Esophagus mucosa (tissue), 1 donor: ENCODE measurements at places on chromosomes 3 and 15.
A peak's percentile ranks its signal among the peaks of the same experiment; 100 is the strongest.

DNA sequence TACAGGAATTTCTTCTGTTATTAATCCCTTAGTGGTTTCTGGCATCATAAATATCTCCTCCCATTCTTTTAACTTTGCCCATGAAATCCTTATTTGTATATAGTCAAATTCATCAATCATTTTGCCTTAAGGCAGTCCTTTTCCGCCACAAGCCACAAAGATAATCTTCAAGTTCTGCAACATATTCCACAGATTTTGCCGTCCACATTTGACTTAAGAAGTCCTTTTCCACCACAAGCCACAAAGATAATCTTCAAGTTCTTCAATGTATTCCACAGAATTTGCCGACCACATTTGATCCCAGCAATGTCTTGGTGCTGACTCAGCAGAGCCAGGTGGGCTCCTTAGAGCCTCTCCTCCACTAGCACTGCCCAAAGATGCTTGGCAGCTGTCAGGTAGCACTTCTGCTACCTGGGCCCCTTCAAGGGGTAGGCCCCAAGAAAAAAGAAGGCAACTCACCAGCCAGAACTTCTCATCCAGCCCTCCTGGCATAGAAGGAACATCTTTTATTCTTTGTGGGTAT lies 35.0 kb downstream of the SEC22C start:
- no peak for ATAC-seq

DNA sequence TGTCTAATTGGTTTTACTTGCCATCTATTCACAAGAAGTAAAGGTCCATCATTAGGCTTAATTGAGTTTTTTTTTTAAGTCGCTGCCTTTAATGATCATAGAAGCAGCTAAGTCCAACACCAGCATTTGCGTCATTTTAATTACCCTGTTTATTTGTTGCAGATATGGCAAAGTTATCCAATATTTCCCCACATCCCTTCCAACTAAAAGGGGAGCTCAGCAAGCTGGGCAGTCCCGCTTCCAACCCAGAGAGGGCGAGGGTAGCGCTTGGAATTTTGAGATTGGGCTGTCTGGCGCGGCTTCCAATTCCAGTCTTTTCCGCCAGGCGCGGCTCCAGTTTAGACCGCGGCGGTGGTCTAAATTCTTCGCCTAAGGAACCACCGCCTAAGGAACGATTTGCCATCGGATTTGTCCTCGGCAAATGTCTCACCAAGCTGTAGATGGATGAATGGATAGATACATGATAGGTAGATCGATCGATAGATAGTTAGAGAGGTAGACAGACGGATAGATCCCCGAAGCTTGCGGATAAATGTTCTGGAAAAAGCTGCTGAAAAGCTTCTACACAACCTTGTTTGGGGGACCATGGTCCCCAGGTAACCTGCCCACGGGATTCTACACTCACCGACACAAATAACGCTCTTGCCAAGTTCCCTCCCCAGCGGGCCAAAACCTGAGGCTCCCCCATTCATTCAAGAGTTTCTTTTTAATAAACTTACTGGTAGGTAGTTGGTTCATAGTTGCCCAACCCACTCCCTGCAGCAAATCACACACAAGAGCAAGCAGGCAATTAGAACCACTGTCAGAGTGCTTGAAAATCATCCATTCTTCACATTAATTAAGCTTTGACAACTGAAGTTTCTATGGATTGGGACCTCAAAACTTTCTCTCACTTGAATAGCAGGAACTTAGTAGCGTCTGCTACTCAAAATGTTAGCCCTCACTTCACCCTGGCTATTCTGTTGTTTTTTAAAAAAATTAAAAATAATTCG lies 49.1 kb downstream of the ZIC4 start:
- no peak for ATAC-seq

- ATAC-seq = no peak
Observed at GRCh38 chr3:152559246-152559645, 275.7 kb upstream of the P2RY1 start.

DNA sequence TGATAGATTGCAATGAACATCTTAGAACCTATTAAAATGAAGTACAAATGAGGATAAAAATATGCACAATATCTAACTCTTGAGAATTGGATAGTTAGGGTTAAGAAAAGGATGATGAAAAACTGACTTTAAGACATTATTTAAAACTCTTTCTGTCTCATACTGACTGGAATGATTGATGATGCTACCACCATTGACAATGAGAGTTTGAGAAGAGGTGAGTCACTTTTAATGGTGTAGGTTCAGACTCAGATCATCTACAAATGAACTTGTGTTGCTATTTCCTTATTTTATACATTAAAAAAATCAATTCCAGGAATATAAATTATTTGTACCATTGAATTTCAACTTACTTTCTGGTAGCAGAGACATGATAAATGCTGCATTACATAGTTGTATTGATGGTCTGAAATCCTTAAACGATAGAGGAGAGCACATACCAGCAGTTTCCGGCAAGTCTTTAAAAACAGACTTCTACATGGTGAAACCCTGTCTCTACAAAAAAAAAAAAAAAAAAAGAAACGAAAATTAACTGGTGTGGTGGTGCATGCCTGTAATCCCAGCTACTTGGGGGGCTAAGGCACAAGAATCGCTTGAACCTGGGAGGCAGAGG lies 409.0 kb downstream of the OTOL1 start:
- ATAC-seq = no peak

DNA sequence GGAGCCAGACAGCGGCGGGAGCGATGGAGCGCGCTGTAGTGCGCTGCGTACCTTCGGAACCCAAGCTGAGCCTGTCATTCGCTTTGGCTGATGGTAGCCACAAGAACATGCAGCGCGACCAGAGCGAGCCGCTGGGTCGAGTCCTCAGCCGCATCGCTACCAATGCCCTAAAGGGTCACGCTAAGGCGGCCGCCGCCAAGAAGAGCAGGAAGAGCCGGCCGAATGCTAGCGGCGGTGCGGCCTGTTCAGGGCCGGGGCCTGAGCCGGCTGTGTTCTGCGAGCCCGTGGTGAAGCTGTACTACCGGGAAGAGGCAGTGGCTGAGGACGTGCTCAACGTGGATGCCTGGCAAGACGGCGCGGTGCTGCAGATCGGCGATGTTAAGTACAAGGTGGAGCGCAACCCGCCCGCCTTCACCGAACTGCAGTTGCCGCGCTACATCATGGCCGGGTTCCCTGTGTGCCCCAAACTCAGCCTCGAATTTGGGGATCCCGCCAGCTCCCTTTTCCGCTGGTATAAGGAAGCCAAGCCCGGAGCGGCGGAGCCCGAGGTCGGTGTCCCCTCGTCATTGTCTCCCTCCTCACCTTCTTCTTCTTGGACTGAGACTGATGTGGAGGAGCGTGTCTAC lies 498 bp downstream of the PDE12 start:
- peak; percentile 61 for ATAC-seq

DNA sequence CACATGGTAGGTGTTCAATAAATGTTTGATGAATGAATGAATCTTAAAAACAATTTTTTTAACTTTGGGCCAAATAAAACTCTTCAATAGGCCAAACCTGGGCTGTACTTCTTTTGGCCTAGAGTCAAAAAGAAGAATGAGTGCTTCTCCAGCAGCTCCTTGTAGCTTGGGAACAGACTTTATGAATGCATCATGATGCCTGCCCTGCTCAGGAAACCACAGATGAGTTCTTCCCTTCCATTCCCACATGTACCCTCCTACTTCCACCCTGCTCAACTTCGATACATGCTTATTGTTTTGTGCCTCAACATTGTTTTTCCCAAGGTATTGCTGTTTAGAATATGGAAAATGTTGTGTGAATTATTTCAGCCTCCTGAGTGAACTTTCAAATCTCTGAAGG lies 87.0 kb downstream of the FILIP1L start:
- ATAC-seq = no peak

DNA sequence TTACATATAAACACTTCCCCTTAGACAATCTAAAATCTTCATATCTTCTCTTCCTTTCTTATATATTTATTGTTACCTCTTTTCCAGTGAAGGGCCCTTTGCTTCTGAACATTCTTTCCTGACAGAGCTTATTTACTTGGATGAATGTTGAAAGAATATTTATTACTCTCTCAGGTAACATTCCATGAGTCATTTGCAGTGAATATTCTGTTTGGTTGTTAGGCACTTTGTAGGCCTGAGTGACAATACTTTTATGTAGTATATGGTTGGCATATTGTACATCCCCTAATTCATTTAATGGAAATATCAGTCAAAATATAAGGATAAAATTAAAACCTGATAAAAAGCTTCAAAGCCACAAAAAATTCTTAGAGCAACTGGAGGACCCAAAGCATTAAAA lies 260.9 kb upstream of the KCNMB2 start:
- ATAC-seq = no peak

- no peak for ATAC-seq
Observed at GRCh38 chr3:106215047-106215446, 346.2 kb upstream of the CBLB start.

DNA sequence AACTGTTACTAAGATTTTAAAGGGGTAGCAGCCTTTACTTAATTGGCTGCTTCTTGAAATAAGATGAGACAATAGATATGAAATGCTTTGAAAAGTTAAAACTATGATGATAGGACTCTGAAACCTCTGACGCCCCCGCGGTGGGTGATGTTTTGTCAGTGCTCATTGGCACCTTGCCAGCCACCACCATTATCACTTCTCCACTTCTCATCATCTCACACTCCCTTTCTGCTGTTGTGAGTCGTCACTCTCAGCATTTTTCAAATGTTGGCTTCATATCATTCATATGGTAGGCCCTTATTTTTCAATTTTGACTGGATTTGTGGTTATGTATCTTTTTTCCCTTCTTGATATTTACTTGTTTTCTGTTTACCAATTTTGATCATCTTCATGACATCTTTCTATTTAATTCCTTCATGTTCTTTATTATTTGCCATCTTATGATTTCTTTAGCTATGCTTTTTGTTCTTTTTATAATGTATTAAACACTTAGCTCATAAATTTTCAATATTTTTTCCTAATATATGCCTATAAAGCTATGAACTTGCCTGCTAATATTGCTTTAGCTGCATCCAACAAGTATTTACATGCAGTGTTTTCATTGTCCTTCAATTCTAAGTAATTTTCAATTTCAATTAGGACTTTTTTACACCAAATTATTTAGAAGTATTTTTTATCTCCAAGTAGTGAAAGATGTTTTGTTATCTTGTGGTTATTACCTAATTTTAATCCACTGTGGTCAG lies 30.3 kb upstream of the SKOR1 start:
- no peak for ATAC-seq

DNA sequence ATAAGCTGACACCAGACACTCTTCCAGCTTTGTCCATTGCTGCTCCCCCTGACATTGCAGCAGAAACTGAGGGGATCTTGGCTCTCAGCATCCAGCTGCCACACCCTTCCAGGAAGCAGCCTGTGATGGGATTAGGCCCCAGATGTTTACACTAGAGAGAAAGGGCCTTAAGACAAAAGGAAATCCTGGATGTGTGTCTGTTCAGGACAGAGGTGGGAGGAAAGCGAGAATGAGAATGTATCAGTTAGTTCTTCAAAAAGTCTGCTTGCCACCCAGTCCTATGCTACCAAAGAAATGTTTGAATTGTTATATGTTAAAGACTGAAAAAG lies 58.8 kb downstream of the HES1 start:
- no peak for ATAC-seq

DNA sequence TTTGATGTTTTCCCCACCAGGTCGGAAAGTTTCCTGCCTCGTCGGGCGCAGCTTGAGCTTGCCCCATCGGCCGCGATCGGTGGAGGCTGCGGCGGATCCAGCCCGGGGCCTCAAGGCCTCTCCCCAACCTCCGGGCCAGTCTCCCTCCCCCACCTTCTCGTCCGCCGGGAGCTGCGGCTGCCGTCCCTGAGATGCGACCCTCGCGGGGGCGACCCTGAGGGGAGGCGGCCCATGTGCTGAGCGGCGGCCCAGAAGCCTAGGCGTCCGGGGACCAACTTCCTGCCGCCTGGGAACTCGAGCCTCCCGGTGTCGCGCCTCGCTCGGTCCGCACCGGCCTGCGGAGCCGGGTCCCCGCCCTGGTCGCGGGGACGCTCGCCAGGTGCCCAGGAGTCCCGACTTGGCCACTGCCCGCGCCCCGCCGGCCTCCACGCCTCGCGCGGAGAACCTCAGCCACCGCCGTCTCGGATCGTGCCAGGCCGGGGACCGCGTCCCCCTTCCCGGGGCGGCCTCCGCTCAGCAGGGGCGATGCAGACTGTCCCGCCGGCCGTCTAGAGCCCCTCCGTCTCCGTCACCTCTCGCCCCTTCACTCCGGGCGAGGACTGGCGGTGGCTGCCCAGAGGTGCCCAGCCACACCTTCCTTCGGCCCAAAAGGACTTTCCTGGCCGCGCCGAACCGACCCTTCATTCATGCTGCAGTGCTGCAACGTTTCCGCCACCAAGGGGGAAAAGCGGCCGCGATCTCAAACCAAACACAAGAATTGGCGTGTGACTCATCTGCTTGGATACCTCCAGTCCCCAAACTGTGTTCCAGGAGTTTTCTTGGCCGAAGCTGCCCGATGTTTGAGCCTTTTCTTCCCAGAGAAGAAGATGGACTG lies 656 bp downstream of the SLMAP start:
- ATAC-seq = peak; percentile 38
